Placental epithelial cell (primary cell): ENCODE measurements at places on chromosomes 2 and 18. TPM values are rescaled to one million over a fixed set of nuclear protein-coding genes. Genes with fewer than 3 reads are reported as not detected.

The SPR gene
- 21.2 and 22.4 TPM in 2 replicates for total RNA-seq

The PPP1R1C gene
- total RNA-seq = 4.1 and 5.5 TPM in 2 replicates

The ZNF804A gene
- total RNA-seq = under 0.01 and 0.22 TPM in 2 replicates

The ST8SIA3 gene
- not detected in 2 replicates for total RNA-seq

The GPR35 gene
- total RNA-seq = 0.22 and 0.39 TPM in 2 replicates

The KIF1A gene
- under 0.01 TPM in 1 of 2 replicates, not detected in the other for total RNA-seq

The GPAT2 gene
- total RNA-seq = 1.2 and 14.2 TPM in 2 replicates

The MYCN gene
- total RNA-seq = 1.6 and 20.3 TPM in 2 replicates

The AGFG1 gene
- 25.1 and 94.8 TPM in 2 replicates for total RNA-seq
